ENCODE measurements at places on chromosomes 16 and 17.

DNA sequence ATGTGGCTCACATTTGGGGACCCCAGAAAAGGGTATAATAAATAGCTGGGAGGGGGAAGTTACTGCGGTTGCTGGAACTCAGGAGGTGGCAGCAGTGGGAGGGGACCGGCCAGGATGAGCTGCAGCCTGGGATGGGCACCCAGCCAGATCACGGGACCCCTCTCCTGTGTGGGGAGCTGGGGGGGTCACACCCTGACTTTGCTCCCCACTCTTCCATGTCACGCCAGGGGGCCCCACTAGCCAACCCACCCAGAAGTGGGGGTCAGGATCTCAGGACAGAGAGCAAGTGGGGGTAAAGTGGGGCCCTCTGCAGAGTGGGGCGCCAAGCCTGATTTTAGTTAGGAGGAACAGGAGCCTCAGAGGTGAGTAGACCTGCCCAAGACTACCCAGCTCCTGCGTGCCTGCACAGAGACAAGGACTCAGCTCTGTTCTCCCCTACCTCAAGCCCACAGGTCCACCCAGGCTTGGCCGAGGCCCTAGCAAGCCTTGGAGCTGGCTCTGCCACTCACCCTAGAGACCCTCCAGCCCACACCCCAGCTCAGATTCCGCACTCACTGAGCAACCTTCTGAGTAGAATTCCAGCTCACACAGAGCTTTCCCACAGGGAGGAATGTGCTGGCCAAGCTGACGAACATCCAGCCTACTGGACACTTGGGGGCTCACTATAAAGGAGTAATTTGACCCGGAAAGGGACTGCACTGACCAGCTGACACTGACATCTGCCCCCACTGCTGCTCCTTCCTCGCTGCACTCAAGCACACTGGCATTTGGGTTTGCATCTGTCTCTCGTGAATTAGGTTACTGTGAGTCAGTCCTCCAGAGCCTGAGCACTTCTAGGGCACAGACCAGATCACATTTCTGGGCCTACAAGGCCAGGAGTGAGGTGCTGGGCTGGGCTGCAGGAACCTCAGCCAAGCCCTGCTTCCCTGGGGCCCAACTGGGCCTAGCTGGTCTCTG, 310.1 kb downstream of the C16orf95 start:
- no peak for DNase-seq

- peak; percentile 3 for DNase-seq
Observed at GRCh38 chr17:67052720-67053437, 8.5 kb downstream of the CACNG1 start.

- DNase-seq: peak; percentile 33
Observed at GRCh38 chr16:68370581-68371275, 59.9 kb downstream of the PRMT7 start.

- DNase-seq: no peak
Observed at GRCh38 chr16:22380529-22380928, 6.1 kb upstream of the CDR2 start.

- DNase-seq: peak; percentile 27
Observed at GRCh38 chr17:40190197-40191021, 13.1 kb downstream of the RAPGEFL1 start.

DNA sequence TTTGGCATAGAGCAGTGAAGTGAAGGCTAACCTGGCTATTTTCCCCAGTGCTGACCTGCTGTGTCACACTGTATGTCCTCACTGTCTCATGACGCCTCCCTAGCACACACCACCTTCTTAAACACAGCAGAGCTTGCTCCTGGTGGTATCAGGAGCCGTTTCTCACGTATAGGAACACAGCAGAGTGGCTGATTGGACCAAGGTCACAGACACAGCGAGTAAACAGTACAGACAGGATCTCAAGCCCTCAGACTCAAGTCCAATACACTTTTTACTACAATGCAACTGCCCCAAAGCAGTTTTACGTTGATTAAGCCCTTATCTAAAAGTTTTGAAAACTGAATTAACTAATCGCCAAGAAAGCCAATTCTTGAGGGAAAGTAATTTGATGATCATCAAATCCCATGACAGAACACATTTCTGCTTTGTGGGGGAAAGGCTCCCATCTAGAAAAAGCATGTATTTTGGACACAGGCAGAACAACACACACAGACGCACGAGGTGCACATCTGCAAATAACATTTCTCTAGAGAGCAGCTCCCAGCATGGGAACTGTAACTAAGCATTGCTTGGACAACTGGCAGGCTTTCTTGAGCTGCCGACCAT, 15.2 kb downstream of the ARHGAP17 start:
- DNase-seq: no peak

DNA sequence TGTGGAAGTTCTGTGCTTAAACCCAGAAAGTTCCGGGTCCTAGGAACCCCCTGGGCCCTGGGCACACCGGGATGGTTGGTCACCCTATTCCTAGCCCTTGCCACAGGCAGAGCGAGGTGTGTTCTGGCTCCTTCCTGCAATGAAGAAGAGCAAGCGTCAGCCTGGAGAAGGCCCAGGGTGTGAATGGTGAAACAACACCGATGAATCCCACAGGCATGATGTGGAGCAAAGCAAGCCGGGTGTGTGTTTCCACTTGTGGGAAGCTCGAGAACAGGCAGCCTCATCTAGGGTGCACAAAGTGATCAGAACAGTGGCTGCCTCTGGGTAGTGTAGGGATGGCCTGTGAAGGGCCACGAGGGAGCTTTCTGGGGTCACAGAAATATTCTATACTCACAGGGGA, 13.8 kb downstream of the KCNG4 start:
- DNase-seq: no peak

DNA sequence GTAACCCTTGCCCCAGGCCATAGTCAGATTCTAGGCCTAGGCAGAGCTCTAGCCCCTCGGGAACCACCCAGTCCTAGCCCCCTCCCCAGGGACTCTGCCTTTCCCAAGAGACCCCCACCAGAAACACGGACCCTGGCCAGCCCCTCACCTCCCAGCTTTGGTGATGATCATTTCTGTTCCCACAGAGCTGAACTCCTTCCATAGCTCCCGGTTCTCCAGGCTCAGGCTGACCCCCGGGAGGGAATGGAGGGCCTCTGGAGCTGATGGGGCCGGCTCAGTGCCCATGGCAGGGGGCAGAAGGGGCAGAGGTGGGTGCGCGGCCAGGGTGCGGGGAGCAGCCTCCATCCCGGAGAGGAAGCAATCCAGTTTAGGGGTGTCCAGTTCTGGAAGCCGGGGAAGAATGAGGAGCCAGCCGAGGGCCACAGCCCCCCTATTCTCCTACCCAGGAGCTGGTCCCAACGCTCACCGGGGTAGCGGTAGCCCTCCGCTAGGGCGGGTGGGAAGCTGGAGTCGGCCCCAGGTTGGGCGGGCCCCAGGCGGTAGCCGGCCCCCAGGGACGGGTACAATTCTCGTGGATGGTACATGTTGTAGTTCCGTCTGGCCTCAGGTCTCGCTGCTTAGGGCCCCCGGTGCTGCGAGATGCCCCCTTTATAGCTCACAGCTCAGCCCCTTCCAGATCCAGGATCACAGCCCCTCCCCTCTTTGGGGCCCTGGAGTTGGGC, 953 bp downstream of the TBX6 start:
- DNase-seq: no peak

- no peak for DNase-seq
Observed at GRCh38 chr16:4805231-4805630, 2.8 kb upstream of the ROGDI start.

- peak; percentile 73 for DNase-seq
Observed at GRCh38 chr17:35460354-35460851, 11.8 kb upstream of the SLFN13 start.

GRCh38 chr17:79565606-79566250, 45.1 kb downstream of the RBFOX3 start:
- no peak for DNase-seq

- no peak for DNase-seq
Observed at GRCh38 chr17:13601322-13601775, 380 bp downstream of the HS3ST3A1 start.

- no peak for DNase-seq
Observed at GRCh38 chr17:81050645-81051625, 16.0 kb downstream of the BAIAP2 start.

- DNase-seq: no peak
Observed at GRCh38 chr17:10125531-10126275, 72.7 kb downstream of the GAS7 start.

DNA sequence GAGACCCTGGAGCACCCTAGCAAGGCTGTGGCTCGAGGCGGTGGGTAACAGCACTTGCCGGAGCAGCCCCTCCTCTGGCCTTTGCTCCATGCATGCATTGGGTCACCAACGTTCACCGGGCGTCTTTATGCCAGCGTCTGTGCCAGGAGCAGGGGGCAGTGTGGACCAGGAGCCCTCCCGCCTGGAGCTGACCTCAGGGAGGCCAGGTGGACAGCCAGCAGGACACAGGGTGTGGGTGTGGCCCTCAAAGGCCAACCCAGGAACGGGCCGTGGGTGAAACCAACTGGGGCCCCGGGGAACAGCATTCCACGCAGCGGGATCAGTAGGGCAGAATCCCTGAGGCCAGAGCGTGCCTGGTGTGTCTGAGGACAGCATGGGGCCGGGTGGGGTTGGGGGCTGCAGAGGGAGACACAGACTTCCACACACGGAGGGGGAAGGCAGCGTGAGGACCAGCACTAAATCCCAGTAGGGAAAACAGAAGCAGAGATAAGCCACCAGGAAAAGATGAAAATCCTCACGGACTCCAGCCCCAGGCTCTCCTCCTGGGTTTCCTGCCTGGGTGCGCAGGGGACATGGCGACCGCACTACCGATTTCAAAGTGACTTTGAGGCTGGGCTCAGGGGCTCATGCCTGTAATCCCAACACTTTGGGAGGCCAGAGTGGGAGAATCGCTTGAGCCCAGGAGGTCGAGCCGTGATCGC, 2.9 kb upstream of the CD7 start:
- DNase-seq: no peak

- DNase-seq: no peak
Observed at GRCh38 chr16:795580-796229, 4.8 kb downstream of the GNG13 start.

- DNase-seq: peak; percentile 30
Observed at GRCh38 chr16:2777903-2778629, 986 bp upstream of the ELOB start.

GRCh38 chr16:70651524-70651923, 5.2 kb downstream of the IL34 start:
- no peak for DNase-seq

- DNase-seq: peak; percentile 47
Observed at GRCh38 chr17:35214192-35214591, 20.0 kb upstream of the SLC35G3 start.

DNA sequence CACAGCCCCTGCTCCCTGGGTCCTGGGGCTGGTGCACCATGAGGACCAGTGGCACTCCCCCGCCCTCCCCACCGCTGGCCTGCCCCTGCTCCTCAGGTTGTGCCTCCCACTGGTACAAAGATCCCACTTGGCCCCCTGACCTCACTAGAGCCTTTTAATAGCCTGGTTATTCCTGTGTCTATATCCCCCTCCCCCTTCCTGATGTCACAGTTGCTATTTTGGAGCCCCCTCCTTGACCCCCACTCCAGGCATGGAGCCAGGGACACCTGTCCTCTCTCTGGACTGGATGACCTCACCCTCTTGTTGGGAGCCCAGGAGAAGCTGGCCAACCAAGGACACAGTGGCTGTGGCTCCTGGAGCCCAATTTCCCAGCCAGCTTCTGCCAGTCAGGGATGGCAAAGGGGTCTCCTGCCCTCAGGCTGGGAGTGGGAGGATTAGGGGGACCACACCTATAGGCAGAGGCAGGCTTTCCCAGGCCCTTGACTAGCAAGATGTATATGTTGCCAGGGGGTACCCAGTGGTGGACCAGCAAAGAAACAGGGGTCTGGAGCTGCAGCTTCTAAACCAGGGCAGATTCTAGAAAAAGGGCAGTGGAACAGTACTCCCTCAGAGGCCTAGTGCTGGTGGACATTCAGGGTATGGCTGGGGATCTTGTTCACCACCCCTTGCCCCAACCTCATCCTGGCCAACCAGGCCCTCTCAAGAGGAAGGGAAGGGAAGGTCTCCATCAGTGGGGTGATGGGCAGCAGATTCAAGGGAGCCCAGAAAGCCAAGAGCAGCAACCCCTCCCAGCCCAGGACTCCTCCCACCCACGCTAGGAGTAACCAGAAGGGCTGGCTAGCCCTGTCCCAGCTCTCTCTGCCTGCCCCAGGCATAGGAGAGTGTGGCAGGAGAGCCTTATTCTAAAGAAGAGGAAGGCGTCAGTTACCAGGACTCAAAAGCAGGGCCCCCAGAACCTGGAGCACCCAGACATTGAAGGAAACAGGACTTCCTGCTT, 10.9 kb downstream of the HDAC5 start:
- no peak for DNase-seq

DNA sequence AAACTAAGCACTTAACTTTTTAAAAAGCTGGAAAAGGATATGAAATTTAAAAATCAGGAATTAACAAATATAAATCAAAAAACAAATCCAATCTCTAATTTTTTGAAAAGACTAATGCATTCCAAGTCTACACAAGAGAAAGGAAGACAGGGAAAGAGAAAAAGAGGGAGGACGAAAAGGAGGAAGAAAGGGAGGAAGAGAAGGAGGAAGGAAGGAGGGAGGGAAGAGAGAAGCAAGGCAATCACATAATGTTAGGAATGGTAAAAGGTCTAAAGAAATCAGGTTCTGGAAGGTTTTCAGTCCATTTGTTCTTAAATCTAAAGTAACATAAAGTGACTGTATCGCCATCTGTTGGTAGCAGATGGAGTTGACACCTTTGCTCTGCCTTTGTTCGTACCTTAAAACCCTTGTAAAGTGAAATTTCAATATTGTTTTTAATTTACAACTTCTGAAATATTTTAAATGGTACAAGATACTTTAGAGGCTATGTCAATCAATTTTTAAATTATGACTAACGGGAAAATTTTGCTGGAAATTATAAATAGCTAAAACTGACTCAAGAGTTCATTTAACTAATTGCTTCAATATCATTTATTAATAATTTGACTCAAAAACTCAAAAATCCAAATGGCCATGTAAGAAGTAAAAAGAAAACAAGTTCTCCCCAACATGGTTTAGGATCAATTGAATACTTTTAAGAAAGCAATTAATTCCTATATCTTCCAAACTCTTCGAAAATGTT, 20.4 kb upstream of the CDYL2 start:
- peak; percentile 52 for DNase-seq

- DNase-seq: no peak
Observed at GRCh38 chr17:10041287-10041612, 136.2 kb upstream of the RCVRN start.

DNA sequence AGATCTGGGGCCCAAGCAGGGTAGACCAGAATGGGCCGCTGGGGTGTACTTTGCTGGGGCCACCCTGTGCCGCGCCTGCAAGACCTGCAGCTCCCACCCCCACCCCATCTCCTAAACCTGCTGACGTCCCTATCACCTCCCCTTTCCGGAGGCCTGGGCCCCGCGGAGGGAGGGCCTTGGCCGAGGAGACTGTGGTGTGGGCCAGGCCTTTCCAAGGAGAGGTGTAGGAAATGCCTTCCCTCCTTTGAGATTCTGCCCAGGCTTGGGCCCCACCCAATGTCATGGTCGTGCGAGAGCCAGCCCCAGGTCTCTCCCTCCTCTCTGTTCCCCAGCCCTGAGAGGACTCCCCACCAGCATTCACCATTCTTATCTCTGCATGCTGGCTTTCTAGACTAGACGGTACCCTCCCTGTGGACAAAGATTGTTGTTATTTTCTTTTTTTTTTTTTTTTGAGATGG, 3.9 kb upstream of the WFIKKN2 start:
- no peak for DNase-seq

Data from activated CD4-positive, alpha-beta memory T cell treated with anti-CD3 and anti-CD28 coated beads, Interleukin-2, amount 10 ng/mL, durations not matched to agents 7 days and 5 days (primary cell).